ENCODE measurements at places on chromosomes 7 and 10.
A peak's percentile ranks its signal among the peaks of the same experiment; 100 is the strongest.

- DNase-seq = no peak
These were observed 5.4 kb downstream of the ABLIM1 start for GRCh38 chr10:114652402-114653368.

DNA sequence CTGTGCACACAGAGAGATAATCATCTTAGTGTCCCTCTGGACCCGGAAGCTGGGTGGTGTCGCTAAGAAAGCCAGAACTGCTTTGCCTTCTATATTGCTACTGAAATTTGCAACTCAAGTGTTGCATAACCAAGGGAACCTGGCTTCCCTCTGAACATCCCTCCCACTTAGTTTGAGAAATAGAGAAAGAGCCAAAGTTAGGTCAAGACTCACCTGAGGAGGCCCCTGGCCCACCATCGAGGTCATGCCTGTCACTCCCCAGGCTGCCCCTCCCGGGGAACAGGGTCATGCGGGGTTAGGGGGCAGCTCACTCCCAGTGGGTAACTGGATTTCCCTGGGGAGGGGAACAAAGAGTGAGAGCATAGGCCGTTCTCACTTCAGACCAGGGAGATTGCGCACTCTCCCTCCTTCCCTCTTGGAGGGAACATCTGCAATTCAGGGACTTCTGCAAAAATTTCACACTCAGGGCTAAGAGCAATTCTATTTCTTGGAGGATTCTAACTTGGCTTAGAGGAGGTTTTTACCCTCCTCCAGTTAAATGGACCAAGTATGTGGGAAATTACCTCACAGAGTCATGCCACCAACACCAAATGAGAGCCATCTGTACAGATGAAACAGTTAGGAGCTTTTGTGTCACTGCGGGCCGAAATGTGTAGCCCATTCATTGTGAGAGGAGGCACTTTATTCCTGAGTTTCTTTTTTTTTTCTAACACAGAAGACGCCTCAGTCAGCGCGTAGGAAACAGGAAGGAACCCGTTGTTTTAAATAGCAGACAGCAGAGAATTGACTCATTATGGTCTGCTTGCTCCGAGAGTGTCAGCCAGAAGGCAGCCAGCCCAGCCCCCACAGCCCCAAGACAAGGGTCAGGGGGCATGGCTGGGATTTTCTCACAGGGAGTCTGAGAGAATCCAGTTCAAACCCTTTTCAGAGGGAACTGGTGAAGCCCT, 221.3 kb downstream of the ARHGAP12 start:
- DNase-seq = no peak

DNA sequence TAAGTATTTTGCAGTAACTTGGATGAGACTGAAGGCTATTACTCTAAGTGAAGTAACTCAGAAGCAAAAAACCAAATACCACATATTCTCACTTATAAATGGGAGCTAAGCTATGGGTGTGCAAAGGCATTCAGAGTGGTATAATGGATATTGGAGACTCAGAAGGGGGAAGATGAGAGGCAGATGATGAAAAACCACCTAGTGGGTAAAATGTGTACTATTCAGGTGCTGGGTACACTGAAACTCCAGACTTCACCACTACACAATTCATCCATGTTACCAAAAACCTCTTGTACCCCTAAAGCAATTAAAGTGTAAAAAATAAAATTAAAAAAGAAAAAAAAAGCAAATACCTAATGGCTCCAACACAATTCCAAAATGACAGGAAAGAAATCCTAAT, 351.7 kb downstream of the NXPH1 start:
- DNase-seq = no peak

DNA sequence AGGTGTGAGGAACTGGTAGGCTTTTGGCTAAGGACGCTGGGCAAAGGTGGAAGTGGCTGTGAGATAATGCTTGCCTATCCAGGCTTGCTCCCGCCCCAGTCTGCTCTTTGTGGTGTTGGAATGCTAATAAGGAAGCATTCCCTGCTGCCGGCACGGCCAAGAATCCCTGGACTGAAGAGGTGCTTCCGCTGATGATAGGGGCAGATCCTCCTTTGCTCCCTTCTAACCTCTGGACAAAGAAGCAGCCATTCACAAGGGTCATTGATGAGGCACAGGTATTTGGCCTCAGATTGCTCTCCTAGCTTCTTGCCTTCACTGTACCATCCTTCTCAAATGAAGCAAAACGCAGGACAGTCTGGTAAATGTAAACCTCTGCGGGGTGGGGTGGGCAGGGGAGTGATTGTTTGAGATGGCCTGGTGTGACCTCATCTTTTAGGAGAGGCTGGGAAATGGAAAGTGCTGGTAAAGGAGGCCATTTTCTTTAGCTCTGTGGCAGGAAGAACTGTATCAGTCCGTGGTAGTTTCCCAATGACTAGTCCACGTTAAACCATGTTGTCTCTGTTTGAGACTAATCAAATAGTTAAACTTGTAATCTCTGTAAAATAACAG, 1.7 kb downstream of the PGAM1 start:
- no peak for DNase-seq

- peak; percentile 34 for DNase-seq
These were observed 10.8 kb downstream of the LFNG start for GRCh38 chr7:2530071-2530987.

- no peak for DNase-seq
These were observed 18.5 kb downstream of the KNDC1 start for GRCh38 chr10:133178357-133179127.

DNA sequence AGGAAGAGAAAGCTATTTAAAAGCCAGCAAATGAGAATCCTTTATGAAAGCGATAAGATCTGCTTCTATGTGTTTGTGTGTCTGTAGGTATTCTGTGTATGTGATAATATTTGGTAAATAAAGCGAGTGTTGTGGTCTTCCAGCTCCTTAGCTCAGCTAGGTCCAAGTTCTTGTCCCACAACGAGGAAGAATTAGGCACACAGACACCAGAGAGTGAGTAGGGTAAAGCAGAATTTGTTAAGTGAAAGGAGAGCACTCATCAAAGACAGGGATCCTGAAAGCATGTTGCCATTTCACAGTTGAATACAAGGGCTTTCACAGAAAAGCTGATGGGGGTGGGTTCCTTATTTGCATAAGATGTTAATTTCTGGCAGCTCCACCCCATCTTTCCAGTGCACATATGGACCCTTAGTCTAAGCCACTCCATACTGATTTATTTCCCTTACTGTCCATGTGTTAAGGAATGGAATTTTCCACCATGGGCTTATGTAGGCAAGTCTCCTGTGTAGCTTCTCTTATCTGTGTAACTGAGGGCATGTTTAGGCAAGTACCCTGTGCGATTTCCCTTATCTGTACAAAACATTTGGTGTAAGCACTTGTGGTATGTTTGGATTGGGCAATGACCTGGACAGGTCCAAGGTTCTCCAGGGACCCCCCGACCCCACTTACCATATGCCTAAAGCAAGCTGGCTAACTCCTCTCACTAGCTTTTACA, 165.9 kb upstream of the VIPR2 start:
- no peak for DNase-seq

DNA sequence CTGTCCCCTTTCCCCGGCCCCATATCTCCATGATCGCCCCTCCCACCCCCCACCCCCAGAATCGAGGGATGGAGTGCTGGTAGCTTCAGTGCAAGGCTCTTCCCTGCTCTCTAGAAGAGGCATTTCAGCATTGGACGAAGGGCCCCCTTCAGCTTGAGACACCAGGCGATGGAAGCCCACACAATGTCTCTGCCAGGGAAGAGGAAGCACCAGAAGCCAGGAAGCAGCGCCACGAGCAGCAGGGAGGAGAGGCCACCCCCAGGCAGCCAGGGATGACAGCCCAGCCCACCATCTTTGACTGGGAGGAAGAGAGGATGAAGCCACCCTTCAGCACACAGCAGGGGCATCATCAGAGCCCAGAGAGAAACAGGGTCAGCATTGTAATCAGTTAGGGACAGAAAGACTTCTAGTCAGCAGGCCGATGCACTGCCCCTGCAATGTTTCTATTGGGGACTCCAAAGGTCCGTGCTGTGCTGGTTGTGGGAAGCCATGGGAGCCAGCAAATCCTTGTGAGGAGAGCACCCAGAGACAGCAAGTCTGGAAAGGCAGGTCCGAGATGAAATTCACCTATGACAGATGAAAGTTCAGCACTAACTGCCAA, 15.7 kb downstream of the TMEM72 start:
- no peak for DNase-seq

GRCh38 chr7:157559596-157560257, 222.9 kb downstream of the DNAJB6 start:
- no peak for DNase-seq

DNA sequence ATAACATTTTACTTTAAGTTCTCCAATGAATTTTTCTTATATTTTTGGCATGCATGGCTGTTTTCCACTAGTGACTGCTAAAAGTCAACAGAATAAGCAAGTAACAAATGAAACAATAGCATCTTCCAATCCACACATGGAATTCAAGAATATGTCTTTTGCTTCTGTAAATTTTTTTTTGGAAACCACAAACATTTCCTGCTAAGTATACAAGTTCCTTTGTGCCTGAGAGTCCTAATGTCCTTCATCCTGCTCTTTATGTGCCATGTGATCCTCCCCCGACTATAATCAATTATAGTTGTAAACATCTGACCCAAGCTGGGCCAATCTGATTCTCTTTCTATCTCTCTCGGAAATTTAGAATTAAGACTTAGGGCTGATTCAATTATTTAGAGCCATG, 61.2 kb downstream of the PPP1R3C start:
- no peak for DNase-seq

GRCh38 chr7:51275532-51275931, 41.1 kb downstream of the COBL start:
- DNase-seq = no peak

- no peak for DNase-seq
These were observed 140.2 kb downstream of the PRKG1 start for GRCh38 chr10:51214207-51215196.

DNA sequence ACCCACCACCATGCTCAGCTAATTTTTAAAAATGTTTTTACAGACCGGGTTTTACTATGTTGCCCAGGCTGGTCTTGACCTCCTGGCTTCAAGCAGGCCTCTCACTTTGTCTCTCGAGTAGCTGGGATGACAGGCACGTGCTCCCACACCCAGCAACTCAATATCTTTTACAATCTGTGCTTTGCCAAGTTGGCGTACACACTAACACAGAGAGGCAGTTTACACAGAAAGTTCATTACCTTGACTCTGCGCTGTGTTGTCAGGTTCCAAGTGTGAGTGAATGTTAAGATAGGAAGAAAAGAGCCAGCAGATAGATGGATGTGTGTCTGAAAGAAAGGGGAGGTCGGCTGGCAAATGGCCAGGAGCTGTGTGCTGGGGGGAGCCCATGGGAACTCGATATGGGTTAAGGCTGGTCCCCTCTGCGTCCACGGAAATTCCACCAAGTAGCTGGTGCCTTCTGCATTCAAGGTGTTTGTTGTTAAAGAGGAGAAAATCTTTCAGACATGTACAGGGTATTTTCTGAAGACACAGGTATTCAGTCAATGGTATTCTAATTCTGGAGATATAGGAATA, 299.8 kb downstream of the CAMK1D start:
- DNase-seq = no peak

- no peak for DNase-seq
These were observed 47.3 kb downstream of the LRRN3 start for GRCh38 chr7:111138193-111138569.

All from SHP77 (cell line).